ENCODE measurements at places on chromosomes 5 and 9.
A peak's percentile ranks its signal among the peaks of the same experiment; 100 is the strongest.

GRCh38 chr5:79562351-79563246 is 48.7 kb upstream of the HOMER1 start:
- no peak for DNase-seq

DNA sequence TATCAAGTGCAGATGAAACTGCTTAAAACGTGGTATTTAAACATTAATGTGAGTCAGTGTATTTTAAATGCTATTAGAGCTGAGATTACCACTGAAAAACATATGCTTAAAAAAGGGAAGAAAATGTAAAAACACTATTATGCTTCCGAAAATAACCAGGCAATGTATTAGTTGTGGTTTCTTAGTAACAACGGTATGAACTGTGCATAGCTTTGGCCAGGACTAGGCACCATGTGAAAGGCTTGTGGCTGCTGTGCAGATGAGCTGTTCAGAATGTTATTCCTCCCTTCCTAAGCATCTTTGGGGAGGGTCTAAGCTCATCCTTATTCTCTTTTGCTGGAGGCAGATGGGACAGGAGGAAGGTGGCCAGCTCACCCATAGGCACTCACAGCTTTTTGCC is 84.9 kb downstream of the NTRK2 start:
- no peak for DNase-seq

GRCh38 chr9:131776036-131776435 is 36.2 kb upstream of the RAPGEF1 start:
- no peak for DNase-seq

- DNase-seq = no peak
Measured at GRCh38 chr9:11577522-11577921, 964.7 kb upstream of the PTPRD start.

DNA sequence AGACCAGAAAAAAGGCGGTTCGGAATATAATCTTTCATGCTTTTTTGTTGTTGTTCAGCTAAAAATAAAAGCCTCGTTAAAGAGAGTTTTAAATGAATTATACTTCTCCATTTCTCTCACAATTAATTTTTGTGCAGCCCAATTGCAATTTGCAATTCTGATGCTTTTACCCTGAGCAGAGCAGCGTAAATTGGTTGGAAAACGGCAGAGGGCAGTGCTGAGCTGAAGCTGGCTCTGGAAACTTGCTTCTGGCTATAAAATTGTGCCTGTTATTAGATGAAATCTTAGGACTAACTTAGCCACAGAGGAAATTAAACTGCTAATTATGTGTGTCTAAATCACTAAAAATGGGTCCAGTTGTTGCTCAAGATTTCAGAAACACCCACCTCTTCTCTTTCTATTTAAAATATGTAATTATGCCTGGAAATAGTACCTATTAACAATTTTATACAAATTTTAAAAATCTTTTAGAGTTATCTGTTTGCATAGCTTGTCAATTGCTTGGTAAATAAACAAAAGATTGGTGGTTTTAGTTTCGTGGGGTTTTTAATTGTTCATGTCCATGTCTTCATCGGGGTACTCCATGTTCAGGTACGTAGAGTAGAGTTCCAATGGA is 441.8 kb upstream of the TLE4 start:
- peak; percentile 33 for DNase-seq

All from hippocampal formation (tissue), 2 donors.